ENCODE measurements at places on chromosomes 5 and 9.

GRCh38 chr9:134066913-134067851 is 644 bp downstream of the BRD3 start:
- peak; percentile 31 for DNase-seq

- no peak for DNase-seq
Measured at GRCh38 chr5:171627936-171628632, 157.5 kb upstream of the SMIM23 start.

DNA sequence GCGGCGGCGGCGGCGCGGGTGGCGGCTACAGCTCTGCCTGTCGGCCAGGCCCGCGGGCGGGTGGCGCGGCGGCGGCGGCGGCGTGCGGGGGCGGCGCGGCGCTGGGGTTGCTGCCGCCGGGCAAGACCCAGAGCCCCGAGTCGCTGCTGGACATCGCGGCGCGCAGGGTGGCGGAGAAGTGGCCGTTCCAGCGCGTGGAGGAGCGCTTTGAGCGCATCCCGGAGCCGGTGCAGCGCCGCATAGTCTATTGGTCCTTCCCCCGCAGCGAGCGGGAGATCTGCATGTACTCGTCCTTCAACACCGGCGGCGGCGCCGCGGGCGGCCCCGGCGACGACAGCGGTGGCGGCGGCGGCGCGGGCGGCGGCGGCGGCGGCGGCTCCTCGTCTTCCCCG is 296 bp downstream of the ZSWIM6 start:
- no peak for DNase-seq

GRCh38 chr5:164059471-164059870 is 554.1 kb downstream of the MAT2B start:
- DNase-seq: no peak

DNA sequence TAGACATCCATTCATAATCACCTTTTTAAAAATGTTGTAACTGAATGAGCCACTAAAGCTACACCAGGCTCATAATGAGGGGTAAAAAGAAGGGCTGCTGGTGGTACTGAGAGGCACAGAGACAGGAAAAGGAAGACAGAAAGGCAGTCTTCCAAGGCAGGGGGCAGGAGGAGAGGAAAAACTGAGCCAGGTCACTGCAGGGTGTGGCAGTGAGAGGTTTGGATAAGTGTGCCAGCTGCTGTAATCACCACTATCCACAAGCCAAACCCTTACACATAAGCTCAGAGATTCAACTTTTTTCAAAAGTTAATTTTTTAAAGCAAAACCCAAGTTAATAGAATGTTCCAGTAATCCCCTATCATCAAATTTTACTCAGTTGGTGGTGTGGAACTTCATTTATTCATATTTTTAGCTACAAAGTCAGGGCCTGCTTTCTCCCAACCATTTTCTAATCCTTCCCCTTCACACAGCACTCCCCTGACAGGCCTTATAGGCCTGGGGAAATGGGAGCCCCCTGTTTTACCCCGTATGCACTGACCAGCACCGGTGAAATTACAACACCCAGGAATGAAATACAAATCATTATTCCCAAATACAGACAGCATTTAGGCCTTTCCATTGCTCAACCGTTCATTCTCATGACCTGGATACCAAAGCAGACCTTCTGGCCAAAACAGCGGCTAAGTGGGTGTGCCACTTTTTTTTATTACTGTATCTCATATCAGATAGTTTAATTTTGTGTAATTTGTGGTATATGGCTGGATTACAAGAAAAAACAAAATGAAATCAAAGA is 76.3 kb downstream of the EFNA5 start:
- no peak for DNase-seq

GRCh38 chr5:15850939-15851341 is 328.7 kb downstream of the MARCHF11 start:
- DNase-seq: no peak

- peak; percentile 74 for DNase-seq
Measured at GRCh38 chr9:131530546-131530919, 530 bp downstream of the UCK1 start.

DNA sequence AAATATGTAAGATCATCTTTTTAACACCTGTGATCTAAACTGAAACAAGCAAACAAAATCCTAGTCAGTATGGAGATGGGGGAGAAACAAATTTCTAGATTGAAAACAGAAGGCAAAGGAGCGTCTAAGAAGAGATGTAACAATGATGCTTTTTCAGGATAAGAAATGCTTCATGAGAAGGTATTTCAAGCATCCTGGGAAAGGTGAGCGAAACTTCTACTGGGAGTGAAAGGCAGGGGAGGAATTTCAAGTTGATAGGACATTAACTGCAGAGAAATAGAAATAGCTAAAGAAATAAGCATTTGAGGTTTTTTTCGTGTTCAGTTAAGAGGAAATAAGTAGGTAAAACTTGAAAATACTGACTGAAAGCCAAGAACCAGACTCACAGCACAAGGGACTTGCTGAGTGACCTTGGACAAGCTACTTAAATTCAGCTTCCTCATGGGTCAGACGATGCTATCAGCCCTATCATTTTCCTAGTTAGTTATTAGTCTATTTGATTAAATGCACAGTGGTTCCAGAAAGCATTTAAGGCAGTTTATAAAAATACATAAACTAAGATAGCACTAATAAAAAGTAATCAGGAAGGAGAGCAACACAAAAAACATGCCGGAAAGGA is 406.3 kb downstream of the PDE4D start:
- peak; percentile 10 for DNase-seq

Measured in kidney tubule cell (primary cell).